ENCODE measurements at places on chromosomes 12 and 14.

- no peak for DNase-seq
Observed at GRCh38 chr14:68623826-68624225, 169.0 kb downstream of the ZFP36L1 start.

- no peak for DNase-seq
Observed at GRCh38 chr14:50928002-50928635, 16.2 kb downstream of the PYGL start.

DNA sequence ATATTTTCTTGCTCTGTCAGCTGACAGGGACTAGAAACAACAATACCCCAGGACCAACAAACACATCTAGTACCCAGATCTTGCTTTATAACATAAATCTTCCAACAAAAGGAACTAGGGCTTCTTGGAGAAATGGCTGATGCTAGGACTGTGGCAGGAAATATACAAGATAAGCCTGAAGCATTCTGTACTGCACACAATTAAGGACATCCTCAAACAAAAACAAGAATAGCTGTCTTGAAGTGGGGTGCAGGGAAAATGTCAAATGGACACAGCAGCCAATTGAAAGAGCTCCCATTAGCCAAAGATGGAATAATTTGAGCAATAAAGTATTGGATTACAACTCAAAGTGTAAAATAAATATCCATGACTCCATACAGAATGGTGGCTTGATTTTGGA lies 50.0 kb downstream of the LGMN start:
- no peak for DNase-seq

GRCh38 chr12:62758216-62758615 lies 176.7 kb downstream of the PPM1H start:
- DNase-seq, result no peak

DNA sequence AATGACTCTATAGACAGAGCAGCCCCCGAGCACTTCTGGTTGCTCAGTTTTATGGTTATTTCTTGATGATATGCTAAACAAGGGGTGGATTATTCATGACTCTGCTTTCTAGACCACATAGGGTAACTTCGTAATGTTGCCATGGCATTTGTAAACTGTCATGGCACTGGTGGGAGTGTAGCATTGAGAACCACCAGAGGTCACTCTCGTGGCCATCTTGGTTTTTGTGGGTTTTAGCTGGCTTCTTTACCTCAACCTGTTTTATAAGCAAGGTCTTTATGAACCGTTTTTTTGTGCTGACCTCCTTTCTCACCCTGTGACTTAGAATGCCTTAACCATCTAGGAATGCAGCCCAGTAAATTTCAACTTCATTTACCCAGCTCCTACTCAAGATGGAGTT lies 1036.2 kb upstream of the FLRT2 start:
- no peak for DNase-seq

DNA sequence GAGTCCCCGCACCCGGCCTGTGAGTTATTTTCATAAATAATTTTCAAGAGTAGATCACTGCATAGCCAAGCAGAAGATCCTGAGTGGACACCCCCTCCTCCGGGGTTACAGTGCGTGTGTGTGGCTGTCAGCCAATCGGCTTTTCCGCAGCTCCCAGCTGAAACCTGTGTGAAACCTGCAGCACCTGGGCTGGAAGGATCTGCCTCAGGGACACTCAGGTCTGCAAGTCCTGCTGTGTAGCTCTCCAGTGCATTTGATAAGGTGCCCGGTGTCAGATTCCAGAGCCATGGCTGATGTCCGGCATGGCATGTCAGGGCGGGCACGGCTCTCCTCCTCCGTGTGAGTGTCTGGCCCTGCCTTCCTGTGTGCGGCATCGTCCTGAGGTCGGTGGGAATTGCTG lies 124.8 kb downstream of the GLT1D1 start:
- no peak for DNase-seq

Data from amygdala (tissue), 56 donors.